ENCODE measurements at places on chromosomes 2 and 18.

- DNase-seq: no peak
Observed at GRCh38 chr18:32287249-32287648, 97.4 kb downstream of the MEP1B start.

GRCh38 chr2:217366966-217367365, 507.1 kb upstream of the TNP1 start:
- no peak for DNase-seq

- DNase-seq: peak; percentile 28
Observed at GRCh38 chr2:101151146-101151858, at the start of gene TBC1D8. Gene TBC1D8 (minus strand): TSS chr2:101151382. CDS start chr2:101151253, 129 bp downstream.

- no peak for DNase-seq
Observed at GRCh38 chr18:64714086-64714485, 565.2 kb upstream of the LINC00305 start.

DNA sequence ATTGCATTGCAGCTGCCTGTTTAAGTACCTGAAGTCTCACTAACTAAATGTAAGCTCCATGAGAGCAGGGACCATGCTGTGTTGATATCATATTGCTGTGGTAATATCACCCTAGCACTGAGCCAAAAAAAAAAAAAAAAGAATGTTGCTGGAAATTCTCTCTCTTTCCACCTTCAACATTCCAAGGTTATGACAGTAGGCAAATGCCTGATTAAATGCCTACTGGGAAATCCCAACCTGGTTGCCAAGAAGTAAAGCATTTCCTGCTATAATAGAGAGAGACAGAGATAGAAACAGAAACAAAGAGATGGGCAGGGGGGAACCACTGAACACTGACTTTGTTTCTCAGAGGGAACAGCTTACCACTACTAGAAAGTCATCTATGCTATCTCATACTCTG, 1604.2 kb downstream of the LRP1B start:
- DNase-seq: no peak

DNA sequence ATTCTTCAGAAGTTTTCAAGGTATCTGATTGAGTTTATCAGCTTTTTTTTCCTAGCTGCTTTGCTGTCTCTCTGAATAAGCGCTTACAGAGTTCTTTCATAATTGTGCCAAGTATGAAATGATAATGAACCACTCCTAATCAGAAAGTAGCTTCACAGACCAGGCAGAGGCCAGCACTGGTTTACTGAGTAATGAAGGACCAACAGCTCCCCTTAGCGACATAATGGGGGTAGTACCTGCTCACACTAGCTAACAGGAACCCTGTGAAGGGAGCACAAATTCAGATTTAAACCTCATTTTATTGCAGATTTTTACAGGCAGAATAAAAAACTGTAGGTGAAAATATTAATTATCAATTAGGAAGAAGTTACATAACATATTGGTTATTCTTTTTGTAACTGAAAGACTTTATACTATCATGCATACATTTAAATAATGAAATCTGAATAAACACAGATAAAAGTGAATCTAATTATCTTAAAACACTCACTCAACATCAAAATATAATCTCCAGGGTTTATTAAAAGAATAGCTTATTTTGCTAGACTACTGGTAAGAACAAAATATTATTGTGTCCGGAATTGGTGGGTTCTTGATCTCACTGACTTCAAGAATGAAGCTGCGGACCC, 53.7 kb upstream of the LRRC30 start:
- no peak for DNase-seq

- DNase-seq: no peak
Observed at GRCh38 chr2:59578349-59578748, 975.1 kb downstream of the BCL11A start.

- no peak for DNase-seq
Observed at GRCh38 chr18:42937436-42937835, 178.0 kb downstream of the RIT2 start.

DNA sequence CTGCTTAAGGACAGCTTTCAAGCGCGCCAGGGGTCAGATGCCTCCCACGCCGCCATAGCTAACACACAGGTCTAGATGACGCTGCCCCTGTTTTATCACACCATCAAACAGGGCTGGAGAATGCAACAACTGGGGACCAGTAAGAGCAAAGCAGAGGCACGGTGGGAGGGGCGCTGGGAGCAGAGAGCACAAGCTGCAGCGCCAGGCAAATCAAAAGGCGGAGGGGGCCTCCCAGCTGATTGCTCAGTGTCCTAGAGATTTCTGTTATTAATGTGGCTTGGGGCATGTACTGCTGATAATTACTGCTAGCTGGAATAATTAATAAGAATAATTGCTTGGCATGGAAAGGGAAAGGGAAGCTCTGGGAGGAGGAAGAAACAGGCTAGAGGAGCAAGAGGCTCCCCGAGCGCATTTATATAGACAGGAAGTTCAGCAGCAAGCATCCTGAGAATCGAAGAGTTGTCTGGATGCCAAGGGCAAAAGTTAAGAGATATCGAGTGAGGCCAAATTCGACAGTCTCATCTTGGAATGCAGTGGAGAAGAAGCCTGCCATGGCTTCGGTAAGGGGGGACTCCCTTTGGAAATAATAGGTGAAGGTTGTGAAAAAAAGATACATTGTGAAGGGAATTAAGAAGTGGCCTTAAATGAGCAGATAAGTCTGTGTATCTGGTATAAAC, 104.5 kb upstream of the ZNF521 start:
- DNase-seq: no peak

DNA sequence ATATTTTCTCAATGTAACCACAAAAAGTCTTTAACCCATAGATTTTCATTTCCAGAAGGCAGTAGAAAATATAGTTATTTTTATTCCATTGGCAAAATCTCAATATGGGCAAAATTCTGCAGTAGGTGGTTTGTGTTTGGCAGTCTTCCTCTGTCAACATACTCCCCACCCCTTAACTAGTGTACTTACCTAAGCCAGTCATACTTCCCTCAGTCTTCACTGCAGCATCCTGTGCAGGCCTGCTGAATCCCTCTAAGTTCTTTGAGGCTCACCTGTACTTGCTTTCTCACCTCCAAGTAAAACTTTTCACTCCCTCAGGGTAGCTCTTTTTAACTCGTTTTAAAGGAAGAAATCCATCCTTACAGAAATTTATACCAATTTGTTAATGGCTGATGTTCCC, 6.8 kb downstream of the CARF start:
- no peak for DNase-seq

DNA sequence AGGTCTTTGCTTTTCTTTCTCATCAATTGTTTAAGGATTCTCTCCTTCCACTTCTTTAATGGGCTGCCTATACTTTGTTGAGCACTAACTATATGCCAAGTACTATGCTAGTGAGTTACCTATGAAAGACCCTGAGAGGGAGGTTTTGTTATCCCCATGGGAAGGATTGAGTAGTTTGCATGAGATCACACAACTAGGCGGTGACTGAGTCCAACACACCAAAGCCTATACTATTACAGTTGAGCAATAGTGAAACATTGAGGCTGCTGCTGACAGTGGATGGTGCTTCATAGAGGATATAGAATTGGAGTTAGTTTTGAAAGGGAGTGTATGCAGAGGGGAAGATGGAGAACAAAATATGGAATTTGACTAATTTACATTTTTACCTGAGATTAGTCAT, 15.8 kb downstream of the NABP1 start:
- no peak for DNase-seq

- DNase-seq: no peak
Observed at GRCh38 chr2:61327173-61327572, 143.7 kb downstream of the USP34 start.

- DNase-seq: no peak
Observed at GRCh38 chr2:9258501-9258900, 51.9 kb downstream of the ASAP2 start.

GRCh38 chr2:9692456-9693195, 61.8 kb upstream of the YWHAQ start:
- no peak for DNase-seq

GRCh38 chr2:175883586-175884194, 118.4 kb downstream of the LNPK start:
- DNase-seq: no peak

Data from stimulated activated CD8-positive, alpha-beta memory T cell treated with anti-CD3 and anti-CD28 coated beads, Interleukin-4, amount 100 ng/mL, for 1 hour (primary cell).